T-helper 2 cell treated with Interferon-gamma antibody and Interleukin-4, amounts not matched to agents 5 μg/mL and 100 μg/mL, for 36 hours (primary cell): ENCODE measurements at places on chromosomes 5 and 9.

GRCh38 chr5:132656774-132657355 lies 1.1 kb upstream of the IL13 start:
- no peak for DNase-seq

- no peak for DNase-seq
These were observed 97.6 kb upstream of the CDH10 start for GRCh38 chr5:24742334-24742733.

GRCh38 chr9:137853392-137853995 lies 24.1 kb upstream of the CACNA1B start:
- DNase-seq = no peak

- no peak for DNase-seq
These were observed 66.5 kb downstream of the SEMA6A start for GRCh38 chr5:116507941-116508655.

DNA sequence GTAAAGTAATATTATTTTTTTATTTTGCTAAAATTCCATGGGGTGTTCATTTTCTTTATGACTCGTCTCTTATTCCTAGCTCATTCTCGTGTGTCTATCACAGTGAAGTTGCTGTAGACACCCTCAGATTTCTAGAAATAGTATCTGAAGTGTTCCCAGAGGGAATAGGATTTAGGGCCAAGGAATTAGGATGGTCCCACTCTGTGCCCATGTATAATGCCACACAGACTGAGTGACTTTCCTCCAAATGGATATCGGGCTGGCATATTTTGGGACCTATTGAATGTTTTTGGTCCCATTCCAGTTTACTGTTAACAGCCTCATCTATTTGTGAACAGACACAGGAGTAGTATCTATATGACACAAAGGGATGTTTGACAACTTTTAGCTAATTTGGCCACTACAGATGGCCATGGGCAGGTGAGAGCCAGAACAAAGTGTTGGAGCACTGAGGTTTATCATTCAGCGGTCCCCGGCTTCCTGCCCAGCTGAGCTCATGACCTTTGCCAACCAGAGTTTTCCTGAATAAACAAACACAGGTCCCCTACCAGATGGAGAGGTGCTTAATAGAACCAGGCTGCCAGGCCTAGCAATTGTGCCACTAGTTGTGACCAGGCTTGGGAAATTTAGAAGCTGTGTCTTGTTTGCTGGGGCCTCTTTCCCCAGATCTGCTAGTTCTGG lies 46.9 kb downstream of the MAP1B start:
- no peak for DNase-seq

GRCh38 chr5:126811515-126812198 lies 34.7 kb downstream of the LMNB1 start:
- peak; percentile 52 for DNase-seq

- DNase-seq = no peak
These were observed 503.7 kb downstream of the CDH10 start for GRCh38 chr5:24141046-24141445.

DNA sequence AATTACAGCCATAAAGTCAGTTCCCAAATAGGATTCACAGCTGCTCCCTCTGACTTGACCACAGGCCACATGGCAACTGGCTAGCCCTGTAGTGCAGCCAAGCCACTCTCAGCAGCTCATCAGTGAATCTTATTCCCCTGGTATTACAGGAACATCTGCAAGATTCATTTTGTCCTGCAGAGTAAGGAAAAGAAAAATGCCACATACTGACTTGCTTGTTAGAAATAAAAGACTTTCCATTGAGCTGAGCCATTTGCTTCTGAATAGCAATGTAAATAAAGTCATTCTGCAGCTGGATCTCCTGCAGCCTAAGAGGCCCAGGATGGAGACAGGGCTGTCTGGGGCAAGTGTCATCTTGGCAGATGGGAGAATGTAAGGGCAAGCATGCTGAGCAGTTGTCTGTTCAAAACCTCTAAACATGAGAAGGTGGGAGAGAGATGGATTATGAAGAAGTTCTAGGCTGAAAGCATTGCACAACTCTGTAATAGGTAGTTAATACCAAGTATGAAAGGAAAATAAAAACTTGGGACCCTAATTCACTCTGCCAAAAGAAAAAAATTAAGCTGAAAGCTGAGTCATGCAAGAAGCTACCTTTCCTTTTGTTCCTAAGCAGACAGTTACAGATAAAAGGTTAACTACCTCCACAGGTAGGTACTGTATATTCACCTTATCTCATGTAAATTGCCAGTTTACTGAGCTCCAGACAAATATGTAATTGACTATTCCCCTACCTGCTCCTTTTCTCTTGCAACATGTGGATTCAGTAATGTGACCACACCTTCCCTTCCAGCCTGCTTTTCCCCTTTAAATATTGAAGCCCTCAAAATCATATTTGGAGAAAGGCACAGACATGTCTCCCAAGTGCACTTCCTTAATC lies 244.4 kb upstream of the RAI14 start:
- no peak for DNase-seq

GRCh38 chr5:95664204-95664786 lies 17.7 kb downstream of the RFESD start:
- no peak for DNase-seq

- DNase-seq = peak; percentile 67
These were observed 12.7 kb upstream of the CD180 start for GRCh38 chr5:67209141-67209771.

DNA sequence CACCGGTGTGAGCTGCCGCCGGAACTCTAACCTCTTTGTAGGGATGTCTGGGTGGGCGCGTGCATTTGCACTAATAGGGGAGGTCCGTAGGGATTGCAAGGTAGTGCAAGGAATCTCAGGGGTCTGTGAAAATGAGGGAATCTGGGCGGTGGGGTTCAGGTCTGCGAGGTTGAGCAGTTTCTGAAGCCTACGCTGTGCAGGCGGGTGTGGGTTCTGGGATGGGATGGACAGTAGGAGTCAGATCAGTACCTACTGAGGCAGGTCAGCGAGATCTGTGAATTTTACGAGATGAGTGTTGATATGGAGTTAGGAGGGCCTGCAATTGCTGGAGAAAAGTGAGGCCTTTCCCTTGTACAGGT lies 856 bp upstream of the ATOSB start:
- no peak for DNase-seq

GRCh38 chr9:9778293-9778692 lies 834.5 kb downstream of the PTPRD start:
- no peak for DNase-seq

- no peak for DNase-seq
These were observed 398.7 kb downstream of the EBF1 start for GRCh38 chr5:158701007-158701391.

DNA sequence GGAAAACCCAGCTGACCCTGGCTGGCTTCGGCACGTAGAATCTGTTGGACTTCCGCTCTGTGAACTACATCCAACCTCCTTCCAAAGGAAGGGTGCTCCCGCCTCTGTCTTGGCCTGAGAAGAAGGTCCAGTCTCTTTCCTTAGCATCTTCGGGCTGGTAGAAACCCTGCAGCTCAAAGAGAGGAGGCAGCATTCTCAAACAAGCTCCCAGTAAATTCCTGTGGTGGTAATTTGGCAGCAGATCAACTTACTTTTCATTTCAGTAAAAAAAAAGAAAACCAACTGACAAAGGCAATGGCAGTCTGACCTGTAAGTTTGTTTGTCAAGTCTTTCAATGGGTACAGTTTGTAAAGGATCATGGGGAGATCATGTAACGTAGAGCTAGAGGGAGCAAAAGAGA lies 176.7 kb downstream of the MED10 start:
- DNase-seq = no peak

DNA sequence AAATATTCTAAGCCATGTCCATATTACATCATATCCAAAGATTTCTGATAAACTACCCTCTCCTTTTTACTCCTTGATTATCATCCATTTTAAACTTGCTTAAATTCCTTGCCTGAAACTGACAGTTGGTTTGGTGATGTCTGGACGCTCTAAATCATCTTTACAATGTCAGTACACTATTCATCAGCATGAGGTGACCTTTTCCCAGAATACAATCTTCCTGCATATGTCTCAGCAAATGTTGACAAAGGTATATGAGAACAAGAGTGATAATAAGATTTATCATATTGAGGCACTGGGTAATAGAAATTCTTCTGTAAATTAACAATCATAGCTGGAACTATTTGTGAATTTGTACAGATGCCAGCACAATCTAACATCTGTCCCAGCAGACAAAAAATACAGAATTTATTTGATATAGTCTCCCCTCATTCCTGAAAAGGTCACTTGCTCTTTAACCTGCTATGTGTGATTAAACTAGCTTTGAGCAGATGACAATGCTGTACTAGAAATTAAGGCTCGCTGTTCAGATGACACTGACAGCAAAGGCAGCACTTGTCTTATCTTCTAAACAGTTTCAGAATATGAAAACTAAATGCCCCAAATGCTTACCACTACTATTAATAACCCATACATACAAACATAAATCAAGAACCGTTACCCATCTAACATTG lies 32.2 kb downstream of the COX7C start:
- DNase-seq = no peak

GRCh38 chr5:111775224-111775623 lies 18.2 kb upstream of the NREP start:
- no peak for DNase-seq

GRCh38 chr9:13023498-13023897 lies 248.7 kb downstream of the LURAP1L start:
- no peak for DNase-seq

GRCh38 chr9:21995666-21996398 lies 1.2 kb downstream of the CDKN2B-AS1 start:
- DNase-seq = no peak

- DNase-seq = no peak
These were observed 57.1 kb upstream of the FUBP3 start for GRCh38 chr9:130522233-130522808.

GRCh38 chr5:164335837-164336236 lies 830.4 kb downstream of the MAT2B start:
- DNase-seq = no peak

- no peak for DNase-seq
These were observed 98.3 kb downstream of the UBAP2 start for GRCh38 chr9:33950371-33950770.

- DNase-seq = no peak
These were observed 41.7 kb downstream of the SMIM15 start for GRCh38 chr5:61120534-61120933.

- no peak for DNase-seq
These were observed 375.7 kb upstream of the CCNH start for GRCh38 chr5:87788416-87788815.

GRCh38 chr5:13325765-13326164 lies 618.7 kb downstream of the DNAH5 start:
- DNase-seq = no peak

GRCh38 chr9:120348951-120349429 lies 231.0 kb downstream of the CDK5RAP2 start:
- DNase-seq = no peak

GRCh38 chr9:89361031-89361430 lies 42.7 kb downstream of the SECISBP2 start:
- DNase-seq = no peak
